ENCODE measurements at places on chromosomes 5 and 9. TPM values are rescaled to one million over a fixed set of nuclear protein-coding genes. Genes with fewer than 3 reads are reported as not detected.

DNA sequence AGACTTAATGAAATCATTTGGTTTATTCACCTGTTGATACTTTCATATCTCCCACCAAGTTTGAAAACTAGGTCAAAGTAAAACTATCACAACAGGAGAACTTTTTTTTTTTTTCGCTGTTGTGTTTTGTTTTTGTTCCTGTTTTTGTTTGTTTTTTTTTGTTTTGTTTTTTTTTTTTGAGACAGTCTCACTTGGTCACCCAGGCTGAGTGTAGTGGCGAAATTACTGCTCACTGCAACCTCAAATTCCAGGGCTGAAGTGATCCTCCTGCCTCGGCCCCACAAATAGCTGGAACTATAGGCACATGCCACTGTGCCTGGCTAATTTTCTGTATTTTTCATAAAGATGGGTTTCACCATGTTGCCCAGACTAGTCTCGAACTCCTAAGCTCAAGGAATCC is 49.3 kb downstream of the MLLT3 start:
- peaks cover 8% of the 10 kb centered on the region for H3K4me1 ChIP-seq
- H3K4me3 ChIP-seq = no peak overlapping the region
- no peak overlapping the region for H3K27ac ChIP-seq
- no peaks in the 10 kb centered on the region for H3K27me3 ChIP-seq

GRCh38 chr9:99565203-99565602 is 256.5 kb upstream of the NR4A3 start:
- H3K36me3 ChIP-seq = no peaks in the 10 kb centered on the region
- no peak overlapping the region for H3K4me3 ChIP-seq
- no peaks in the 10 kb centered on the region for H3K4me1 ChIP-seq
- no peaks in the 10 kb centered on the region for H3K27me3 ChIP-seq
- no peak overlapping the region for H3K27ac ChIP-seq

The TRIP13 gene
- total RNA-seq = 0.81 TPM

DNA sequence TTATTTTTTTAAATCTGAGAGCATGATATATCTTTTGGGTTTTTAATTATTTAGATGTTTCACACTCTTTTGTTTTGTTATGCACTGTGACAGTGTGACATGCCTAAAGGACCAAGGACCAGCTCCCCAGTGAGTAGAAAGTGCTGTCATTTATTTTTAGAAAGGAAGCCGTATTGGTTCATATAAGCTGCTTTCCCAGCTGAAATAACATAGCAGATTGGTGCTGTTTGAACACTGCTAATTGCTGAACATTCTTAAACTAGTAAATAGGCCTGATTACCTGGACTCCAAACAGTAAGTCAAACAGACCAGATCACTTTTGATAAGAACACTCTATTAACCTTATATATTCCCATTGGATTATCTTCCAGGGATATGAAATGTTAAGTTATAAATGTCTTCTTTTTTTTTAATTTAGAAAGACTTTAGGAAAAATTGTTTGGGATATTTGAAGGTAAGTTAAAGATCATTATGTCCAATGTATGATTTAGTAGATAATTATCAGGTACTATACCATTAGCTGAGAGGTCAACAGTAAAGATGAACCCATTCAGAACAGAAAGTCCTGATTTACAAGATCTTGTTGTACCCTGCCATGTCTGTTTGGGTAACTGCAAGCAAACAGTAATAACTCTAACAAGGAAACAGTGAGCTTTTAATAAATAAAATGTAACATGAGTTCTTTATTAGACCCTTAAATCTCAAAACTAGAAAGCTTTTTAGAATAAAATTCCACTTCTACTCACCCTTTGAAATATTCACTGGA is 27.8 kb upstream of the ELL2 start:
- no peak overlapping the region for H3K27ac ChIP-seq
- H3K4me1 ChIP-seq = no peaks in the 10 kb centered on the region
- no peak for DNase-seq

DNA sequence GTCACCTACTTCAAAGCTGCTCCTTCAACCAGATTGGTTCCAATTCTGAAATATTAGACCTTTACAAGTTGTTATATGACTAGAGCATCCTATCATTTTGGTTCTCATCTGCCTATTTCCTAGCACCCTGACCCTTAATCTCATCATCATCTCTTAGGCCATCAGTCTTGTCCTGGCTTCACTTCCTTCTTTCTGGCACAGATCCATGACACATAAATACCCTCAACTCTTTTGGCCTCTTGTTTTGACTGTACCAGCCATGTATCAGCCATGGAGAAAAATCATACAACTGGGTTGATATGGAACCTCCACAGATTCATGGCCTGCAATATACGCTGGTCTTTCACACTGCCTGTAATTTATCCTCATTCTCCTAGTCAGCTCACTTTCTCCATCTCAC is 123.1 kb upstream of the FBXL17 start:
- no peaks in the 10 kb centered on the region for H3K4me1 ChIP-seq
- no peak overlapping the region for H3K27ac ChIP-seq
- H3K27me3 ChIP-seq = no peaks in the 10 kb centered on the region
- no peak overlapping the region for H3K4me3 ChIP-seq
- DNase-seq = no peak
- no peaks in the 10 kb centered on the region for H3K36me3 ChIP-seq

The THG1L gene
- 8.4 TPM for total RNA-seq

DNA sequence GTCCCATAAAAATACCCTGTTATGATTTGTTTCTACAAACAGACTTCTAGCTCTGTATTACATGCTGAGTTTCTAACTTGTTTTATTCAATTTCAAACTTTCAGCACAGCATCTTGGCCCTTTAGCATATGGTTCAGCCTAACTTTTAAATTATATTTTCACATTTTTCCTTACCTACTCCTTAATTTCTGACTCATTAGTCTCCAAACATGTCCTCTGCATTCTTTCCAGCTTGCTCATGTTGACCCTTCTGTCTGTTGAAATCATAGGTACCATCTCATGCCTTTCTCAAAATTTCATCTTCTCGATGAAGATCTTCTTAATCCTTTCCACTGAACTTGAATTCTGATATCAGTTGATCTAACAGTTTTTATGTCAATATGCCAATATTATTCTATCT is 200.9 kb upstream of the RIOK2 start:
- H3K4me1 ChIP-seq = no peaks in the 10 kb centered on the region
- no peak overlapping the region for H3K4me3 ChIP-seq
- no peak for DNase-seq
- H3K36me3 ChIP-seq = no peaks in the 10 kb centered on the region
- no peak overlapping the region for H3K27ac ChIP-seq
- H3K27me3 ChIP-seq = no peaks in the 10 kb centered on the region

GRCh38 chr9:16688814-16689213 is 181.7 kb downstream of the BNC2 start:
- H3K36me3 ChIP-seq = no peaks in the 10 kb centered on the region
- no peaks in the 10 kb centered on the region for H3K27me3 ChIP-seq
- DNase-seq = no peak
- H3K4me1 ChIP-seq = peaks cover 4% of the 10 kb centered on the region

The SUSD3 gene
- total RNA-seq = 4.8 TPM

- no peaks in the 10 kb centered on the region for H3K36me3 ChIP-seq
- H3K4me1 ChIP-seq = no peaks in the 10 kb centered on the region
- no peak overlapping the region for H3K27ac ChIP-seq
- no peaks in the 10 kb centered on the region for H3K27me3 ChIP-seq
These were observed 156.6 kb upstream of the SLC12A2 start for GRCh38 chr5:127926974-127927373.

Data from upper lobe of right lung (tissue), 1 donor.